OCI-M1 (cell line): ENCODE measurements at places on chromosomes 1 and 21.

DNA sequence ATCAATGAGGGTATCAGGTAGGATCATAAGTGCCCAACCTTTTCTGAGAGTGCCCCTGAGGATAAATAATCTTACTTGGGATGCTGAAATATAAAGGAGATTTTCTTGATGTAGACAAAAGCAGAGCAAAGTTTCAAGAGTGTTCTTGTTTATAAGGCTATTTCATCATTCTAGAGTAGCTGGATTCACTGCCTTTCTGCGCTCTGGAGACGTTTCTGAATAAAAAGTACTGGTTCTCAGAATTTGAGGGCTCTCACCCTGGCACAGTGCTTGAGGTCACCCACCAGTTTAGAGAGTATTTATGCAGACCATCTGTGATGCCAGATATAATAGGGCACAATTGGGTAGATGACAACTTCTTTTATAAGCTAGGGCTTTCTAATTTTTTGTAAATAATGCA lies 103.3 kb downstream of the GDAP2 start:
- DNase-seq: no peak

GRCh38 chr21:16309250-16309971 lies 579.6 kb downstream of the USP25 start:
- no peak for DNase-seq

DNA sequence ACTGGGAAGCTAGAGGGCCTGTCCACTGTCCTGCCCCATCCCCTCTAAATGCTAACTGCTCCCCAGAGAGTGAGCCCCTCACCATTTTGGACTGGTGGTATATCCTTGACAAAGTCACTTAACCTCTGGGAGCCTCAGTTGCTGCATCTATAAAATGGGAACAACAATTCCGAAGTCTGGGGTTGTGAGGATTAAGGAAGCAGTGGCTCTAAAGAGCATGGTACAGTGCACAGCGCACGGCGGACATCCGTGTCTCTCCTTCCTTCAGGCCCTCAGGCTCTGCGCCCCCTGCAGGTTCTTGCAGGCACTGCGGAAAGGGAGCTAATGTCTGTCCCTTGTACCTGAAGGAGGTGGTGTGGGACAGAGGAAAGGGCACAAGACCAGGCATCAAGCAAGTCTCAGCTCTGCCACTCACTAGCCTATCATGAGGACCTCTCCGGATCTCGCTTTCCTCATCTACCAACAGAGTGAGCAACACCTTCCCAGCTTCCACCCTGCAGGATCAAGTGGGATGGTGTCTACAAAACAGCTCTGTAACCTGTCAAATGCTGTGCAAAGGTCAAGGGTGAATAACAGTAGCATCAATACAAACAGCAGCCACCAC lies 20.1 kb downstream of the ECE1 start:
- peak; percentile 75 for DNase-seq

- peak; percentile 76 for DNase-seq
Observed at GRCh38 chr21:34939673-34940331, 109.3 kb downstream of the RUNX1 start.

GRCh38 chr1:204829133-204829825 lies 41.4 kb upstream of the NFASC start:
- DNase-seq: no peak

DNA sequence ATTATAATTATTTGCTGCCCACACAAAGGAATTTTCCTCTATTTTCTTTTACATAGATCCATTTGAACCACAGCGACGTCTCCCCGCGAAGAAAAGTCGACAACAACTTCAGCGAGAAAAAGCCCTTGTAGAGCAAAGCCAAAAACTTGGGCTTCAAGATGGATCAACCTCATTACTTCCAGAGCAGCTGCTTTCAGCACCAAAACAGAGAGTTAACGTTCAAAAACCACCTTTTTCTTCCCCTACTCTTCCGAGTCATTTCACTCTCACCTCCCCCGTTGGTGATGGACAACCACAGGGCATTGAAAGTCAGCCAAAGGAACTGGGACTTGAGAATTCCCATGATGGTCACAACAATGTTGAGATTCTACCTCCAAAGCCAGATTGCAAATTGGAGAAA lies 7.2 kb downstream of the GORAB start:
- no peak for DNase-seq

GRCh38 chr1:182662121-182662890 lies 22.1 kb downstream of the RGS8 start:
- DNase-seq: no peak

DNA sequence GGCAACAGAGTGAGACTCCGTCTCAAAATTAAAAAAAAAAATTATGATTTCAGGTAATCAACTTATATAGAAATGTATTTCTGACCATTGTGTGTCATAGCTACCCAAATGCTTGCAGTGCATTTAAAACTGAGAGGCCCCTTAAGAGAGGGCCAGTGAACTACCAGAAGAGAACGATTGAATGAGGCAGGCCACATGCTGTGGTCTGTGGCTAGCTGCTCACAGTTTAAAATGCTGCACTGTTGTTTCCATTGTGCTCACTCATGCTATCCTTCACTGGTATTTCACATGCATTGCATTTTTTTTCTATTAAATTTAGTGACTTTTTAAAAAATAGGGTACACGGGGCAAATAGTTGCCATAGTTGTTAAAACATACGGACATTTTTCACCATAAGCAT lies 26.0 kb downstream of the CHML start:
- DNase-seq: no peak

DNA sequence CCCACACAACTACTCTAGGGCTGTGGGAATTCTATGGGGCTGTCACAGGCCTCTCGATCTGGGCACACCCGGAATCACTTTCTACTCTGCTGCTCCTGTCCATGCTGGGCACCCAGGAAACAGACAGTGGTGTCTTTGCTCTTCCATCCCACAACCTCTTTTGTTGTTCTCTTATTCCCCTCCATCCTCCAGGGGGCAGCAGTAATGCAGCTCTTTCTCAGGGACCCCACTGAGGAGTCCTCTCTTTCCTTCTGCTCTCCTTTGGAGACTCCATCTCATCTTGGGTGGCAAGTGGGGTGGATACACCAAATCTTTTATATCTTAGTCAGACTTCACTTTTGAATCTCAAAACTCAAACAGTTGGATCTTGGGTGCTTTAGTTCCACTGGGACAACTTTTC lies 206.3 kb downstream of the HS2ST1 start:
- peak; percentile 57 for DNase-seq

GRCh38 chr1:109281680-109282496 lies 1.1 kb downstream of the PSRC1 start:
- DNase-seq: no peak

GRCh38 chr1:82646336-82646735 lies 845.6 kb downstream of the ADGRL2 start:
- DNase-seq: peak; percentile 5

GRCh38 chr1:115156826-115157468 lies 67.6 kb upstream of the TSPAN2 start:
- no peak for DNase-seq

- no peak for DNase-seq
Observed at GRCh38 chr1:174366946-174367345, 80.8 kb upstream of the GPR52 start.

GRCh38 chr1:175479521-175480342 lies 263.7 kb downstream of the TNR start:
- no peak for DNase-seq

DNA sequence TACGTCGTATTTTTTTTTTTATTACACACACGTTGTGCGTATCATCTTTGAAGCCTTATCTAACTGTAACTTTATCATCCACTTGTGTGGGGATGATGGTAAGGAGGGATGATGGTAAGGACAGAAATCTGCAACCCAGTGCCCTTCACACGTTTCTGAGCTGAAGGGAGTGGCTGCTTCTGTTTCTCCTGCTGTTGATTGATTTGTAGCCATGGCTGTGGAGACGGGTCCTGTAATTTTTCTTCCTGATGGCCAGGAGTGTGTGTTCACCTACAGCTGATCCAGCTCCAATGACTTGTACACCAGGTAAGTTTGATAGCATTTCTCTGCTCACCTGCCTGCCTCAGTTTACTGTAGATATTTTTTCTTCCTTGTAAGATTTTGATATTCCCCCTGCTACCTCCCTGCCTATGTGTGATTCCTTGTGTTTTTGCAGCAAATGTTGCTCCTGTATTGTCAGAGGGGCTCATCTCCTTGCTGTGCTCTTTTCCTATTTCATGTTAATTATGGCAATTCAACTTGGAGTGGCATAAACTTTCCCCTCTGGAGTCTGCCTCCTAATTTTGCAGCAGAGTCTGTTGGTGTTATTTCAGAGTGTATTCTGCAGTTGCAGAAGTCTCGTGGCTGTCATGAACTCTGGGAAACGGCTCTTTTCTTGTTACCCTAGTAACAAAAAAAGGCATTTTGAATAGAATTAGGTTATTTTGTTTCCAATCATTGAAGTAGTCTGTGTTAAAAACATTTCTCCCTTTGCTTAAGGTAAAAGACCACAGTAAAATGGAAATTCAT lies 64.1 kb downstream of the SH3BGR start:
- no peak for DNase-seq

GRCh38 chr1:1842360-1843146 lies 48.3 kb downstream of the GNB1 start:
- DNase-seq: no peak

- no peak for DNase-seq
Observed at GRCh38 chr1:11641776-11642305, 12.4 kb downstream of the FBXO2 start.

DNA sequence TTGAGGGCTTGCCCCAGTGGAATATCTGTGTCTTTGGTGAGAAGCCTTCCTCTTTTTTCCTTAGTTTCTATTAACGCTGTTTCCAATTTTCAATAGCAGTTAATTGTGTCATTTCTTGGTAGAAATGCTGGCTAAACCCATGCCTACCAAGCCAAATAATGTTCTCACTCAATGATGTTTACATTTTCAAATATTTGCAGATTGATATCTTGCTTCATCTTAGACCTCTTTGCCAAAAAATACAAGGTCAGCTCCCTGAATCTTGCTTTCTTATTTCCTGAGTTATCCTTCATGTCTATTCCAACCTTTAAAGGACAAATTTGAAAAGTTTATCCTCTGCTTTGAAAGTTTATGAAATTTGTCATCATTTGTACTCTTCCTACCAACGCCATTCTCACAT lies 5.1 kb downstream of the KCNJ15 start:
- no peak for DNase-seq

DNA sequence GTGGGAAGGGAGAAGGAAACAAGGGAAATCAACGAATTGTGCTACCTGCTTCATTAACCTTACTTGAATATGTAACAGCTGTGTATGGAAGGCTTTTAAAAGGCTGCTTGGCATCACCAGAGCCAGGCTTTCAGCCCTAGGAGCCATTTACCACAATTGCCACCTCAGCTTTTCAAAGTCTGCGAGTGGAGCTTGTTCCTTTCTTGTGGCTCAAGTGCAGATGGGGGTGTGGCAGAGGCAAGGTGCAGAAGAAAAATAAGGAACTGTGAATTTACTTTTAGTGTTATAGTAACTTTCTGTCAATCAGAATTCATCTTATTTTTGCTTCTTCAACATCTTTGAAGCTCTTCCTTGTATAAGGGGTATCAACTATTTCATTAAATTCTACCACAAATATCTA lies 17.6 kb downstream of the CLCA2 start:
- peak; percentile 27 for DNase-seq

- DNase-seq: no peak
Observed at GRCh38 chr1:214927796-214928195, 154.7 kb upstream of the KCNK2 start.

- DNase-seq: no peak
Observed at GRCh38 chr1:163063143-163063542, 6.0 kb upstream of the RGS4 start.

DNA sequence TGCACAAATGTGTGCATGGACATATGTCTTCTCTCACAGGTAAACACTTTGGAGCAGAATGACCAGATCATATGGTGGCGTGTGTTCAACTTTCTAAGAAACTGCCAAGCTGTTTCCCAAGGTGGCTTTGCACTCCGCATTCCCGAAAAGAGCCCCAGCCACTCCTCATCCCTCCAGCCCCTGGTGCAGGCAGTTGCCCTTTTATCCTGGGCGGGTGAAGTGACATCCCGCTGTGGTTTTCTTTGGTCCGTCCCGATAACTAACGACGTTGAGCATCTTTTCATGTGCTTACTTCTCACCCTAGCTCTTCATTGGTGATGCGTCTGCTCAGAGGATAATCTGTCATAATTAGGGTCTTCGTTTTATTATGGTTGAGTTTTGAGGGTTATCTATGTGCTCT lies 612.5 kb downstream of the MATN1 start:
- DNase-seq: no peak

GRCh38 chr1:87239997-87240605 lies 88.6 kb upstream of the LMO4 start:
- DNase-seq: no peak

DNA sequence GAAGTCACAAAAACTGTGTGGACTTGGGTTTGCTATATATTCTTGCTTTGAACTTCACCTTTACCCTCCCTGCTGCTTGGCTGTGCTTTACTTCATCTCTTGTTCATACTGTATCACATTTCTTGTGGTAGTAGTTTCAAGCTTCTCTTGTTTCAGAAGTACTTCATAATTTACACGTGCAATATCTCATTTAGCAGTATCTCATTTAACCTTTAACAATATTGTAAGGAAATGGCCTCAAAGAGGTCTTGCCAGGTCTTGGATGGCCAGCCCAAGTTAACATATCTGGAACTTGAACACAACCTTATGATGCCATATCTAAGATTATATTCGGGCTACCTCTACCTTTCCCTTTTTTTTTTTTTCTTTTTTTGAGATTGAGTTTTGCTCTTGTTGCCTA lies 1.7 kb upstream of the TRIM45 start:
- DNase-seq: no peak

GRCh38 chr1:22317920-22318243 lies 133.8 kb upstream of the ZBTB40 start:
- no peak for DNase-seq

GRCh38 chr1:109112056-109112651 lies 1.8 kb upstream of the ELAPOR1 start:
- peak; percentile 84 for DNase-seq

GRCh38 chr1:170727963-170728362 lies 64.0 kb downstream of the PRRX1 start:
- no peak for DNase-seq

DNA sequence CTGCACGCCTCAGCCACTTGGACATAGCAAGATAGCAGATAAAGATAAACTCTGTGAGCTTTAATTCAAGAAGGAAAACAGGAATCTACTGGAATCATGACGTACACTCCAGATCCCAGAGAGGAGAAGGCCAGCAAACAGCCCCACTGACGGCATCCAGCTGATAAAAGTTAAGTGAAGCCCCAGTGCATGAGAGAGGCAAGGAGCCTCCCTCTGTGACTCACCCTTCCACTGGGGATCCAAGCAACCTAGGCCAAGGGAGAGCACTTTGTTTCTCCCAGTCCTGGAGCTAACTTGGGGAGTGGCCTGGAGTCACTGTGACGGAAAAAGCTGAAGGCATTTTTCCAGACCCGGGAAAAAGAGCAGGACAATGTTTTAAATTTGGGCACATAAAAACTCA lies 270.0 kb downstream of the AKT3 start:
- no peak for DNase-seq

DNA sequence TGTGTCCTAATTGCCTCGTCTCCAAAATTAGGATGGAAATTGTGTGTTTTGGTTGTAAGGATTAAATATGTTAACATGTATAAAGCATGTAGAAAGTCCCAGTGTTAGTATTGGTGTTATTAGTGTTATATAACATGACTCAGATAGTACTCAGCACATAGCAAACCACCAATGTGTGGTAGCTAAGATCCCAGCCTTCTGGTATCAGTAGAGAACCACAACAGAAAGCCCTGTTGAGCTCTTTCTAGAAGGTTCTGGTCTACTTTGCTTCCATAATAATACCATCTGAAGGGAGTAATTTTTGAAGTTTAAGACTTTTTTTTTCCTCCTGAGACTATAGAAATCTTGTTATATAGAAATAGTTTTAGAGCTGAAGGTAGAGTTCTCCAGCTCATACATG lies 259.3 kb upstream of the SGIP1 start:
- DNase-seq: no peak

GRCh38 chr1:213973129-213973528 lies 14.6 kb upstream of the PROX1 start:
- DNase-seq: no peak

- DNase-seq: no peak
Observed at GRCh38 chr1:191671236-191671635, 487.0 kb upstream of the RGS18 start.
